ENCODE measurements at places on chromosomes 7 and 10. TPM values are rescaled to one million over a fixed set of nuclear protein-coding genes. Genes with fewer than 3 reads are reported as not detected.

VWC2 gene
- not detected for total RNA-seq

SEMA3E gene
- 6.8 TPM for total RNA-seq

GPR146 gene
- total RNA-seq = 1.2 TPM

IKZF1 gene
- not detected for total RNA-seq

PTF1A gene
- total RNA-seq = not detected
